ENCODE measurements at places on chromosomes 3 and 15.

DNA sequence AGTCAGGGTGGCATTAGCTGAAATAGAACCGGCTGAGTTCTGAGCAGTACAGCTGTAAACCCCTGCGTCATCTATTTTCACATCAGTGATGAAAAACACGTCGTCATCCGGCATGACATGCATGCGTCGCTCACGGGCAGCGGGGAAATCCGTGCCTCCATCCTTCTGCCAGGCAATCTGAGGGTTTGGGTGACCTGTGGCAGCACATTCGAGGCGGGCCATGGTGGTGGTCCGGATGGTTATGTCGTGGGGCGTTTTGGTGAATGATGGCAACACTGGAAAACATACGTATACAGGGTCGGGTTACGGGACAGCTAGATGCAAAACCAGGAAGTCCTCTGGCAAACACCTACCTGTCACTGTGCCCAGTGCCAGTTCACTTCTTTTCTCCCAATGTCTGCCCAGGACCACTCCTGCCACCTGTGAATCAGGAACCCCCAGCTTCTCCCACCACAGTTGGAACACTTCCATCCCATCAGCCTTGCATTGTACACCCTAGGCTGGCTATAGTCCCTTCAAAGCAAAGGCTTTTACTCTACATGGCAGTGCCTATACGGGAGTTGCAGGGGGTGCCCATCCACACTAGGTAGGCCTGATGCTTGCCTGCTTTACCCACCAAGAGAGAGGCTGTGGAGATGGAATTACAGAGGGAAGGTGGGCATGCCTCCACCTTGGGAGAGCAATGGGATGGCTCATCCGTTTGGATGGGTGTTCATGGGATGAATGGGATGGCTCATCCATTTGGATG, 116.7 kb downstream of the LRIG1 start:
- no peak for DNase-seq

- DNase-seq = no peak
Measured at GRCh38 chr3:152508705-152509104, 240.0 kb downstream of the MBNL1 start.

DNA sequence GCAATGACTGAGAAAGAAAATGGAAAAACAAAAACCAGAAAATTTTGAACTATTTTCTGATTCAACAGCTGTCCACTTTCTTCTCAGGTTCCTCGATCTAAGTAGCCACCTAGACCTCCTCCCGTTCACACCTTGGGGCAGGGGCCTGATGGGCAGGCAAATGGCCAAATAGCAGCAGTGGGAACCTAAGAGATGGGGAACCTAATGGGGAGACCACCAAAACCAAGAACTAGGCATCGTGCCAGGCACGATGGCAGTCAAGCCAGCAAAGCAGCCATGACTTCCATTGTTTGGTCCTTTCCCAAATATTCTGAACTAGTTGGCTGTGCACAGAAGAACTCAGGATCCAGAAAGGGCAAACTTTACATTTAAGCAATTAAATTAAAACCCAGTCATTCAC, 57.1 kb downstream of the CAPN7 start:
- no peak for DNase-seq

- no peak for DNase-seq
Measured at GRCh38 chr15:47650564-47650963, 66.7 kb upstream of the SEMA6D start.

DNA sequence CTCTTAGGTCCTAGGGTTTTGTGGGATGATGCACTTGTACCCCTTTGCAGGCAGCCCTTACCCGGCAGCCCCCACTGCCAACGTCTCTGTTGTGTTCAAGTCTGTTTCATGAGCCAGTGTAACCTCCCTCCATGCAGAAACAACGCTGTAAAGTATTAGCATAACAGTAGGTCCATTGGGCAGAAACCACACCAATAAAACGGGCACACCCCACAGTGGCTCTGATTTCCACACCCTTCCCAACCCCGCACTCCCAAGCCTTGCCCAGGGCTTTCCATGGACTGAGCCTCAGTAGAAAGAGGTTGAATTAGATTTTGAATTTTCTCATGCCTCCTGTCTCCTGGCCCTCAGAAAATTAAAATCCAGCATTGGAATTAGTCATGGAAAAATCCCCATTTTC, 124.5 kb downstream of the CACNA1D start:
- no peak for DNase-seq

GRCh38 chr3:76497636-76498035, 542.3 kb upstream of the ROBO2 start:
- DNase-seq = no peak

GRCh38 chr3:21621181-21621651, 129.8 kb downstream of the ZNF385D start:
- no peak for DNase-seq

DNA sequence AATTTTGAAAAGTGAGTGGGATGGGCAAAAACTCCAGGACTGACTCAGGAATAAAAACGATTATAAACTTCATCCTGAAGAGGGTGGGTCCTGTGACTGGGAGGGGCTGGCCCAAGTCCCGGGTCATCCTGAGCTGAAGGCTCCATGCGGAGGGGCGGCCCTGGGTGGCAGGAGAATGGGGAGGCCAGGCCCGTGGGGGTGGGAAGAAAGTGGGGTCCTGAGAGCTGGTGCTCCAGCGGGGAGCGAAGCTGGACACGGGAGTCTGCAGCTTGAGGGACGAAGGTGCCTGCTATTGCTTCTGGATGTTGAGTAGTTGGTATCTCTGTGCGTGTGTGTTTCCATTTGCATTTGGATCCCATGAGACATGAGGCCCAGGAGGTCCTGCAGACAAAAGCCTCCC, 4.7 kb upstream of the OCA2 start:
- DNase-seq = no peak

DNA sequence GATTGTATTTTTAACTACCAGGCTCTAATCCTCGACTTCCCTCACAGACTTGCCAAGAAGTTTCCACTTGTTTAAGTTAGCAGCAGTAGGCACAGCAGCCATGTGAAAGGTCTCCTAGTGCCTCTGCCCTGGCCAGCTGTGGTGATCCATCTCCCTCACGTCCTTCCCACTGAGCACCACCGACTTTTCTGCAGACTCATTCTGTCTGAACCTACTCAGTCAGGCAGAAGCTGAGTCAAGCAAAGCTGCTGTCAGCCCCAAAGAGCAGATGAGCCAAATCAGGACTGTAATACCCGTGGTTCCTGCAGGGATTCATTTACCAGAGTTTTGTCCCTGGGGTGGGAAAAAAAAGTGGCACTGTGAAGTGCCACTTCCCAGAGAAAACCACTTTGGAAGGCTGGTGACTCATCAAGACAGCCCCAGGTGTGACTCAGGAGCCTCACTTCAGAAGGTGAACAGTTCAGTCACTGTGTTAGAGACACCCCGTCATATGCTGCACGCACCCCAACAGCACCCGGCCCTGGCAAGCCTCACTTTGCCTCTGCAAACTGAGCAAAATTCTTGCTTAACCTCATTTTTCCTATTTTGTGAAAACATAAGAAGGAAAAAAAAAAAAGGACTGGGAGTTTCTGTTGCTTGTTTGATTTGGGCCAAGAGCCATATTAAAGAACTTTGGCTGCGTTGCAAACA, 76.0 kb downstream of the WWTR1 start:
- DNase-seq = no peak

GRCh38 chr3:194756791-194757325, 71.2 kb downstream of the FAM43A start:
- no peak for DNase-seq

DNA sequence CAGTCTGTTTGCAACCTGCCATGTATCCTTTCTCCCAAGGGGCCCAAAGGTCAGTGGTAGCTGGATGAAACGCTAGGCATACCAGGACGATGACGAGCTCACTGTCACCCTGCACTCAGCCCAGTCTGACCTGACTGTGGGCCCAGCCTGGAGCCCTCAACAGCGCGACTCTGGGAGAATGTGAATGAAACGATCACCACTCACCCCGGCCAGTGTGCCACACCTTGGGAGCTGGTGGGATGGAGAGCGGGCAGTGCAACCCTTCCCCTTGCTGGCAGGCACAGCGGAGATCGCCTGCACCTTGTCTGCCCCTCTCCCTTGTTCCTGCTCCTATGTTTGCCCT, 27.2 kb downstream of the SRPRB start:
- no peak for DNase-seq
